ENCODE measurements at places on chromosomes 7 and 10.

GRCh38 chr7:49321843-49322242 is 397.5 kb downstream of the CDC14C start:
- no peak for DNase-seq

GRCh38 chr7:139351027-139351426 is 8.7 kb upstream of the LUC7L2 start:
- DNase-seq = no peak

- no peak for DNase-seq
These were observed 817.5 kb downstream of the NXPH1 start for GRCh38 chr7:9250876-9251275.

- peak; percentile 57 for DNase-seq
These were observed 2.8 kb downstream of the AGAP3 start for GRCh38 chr7:151088856-151089699.

DNA sequence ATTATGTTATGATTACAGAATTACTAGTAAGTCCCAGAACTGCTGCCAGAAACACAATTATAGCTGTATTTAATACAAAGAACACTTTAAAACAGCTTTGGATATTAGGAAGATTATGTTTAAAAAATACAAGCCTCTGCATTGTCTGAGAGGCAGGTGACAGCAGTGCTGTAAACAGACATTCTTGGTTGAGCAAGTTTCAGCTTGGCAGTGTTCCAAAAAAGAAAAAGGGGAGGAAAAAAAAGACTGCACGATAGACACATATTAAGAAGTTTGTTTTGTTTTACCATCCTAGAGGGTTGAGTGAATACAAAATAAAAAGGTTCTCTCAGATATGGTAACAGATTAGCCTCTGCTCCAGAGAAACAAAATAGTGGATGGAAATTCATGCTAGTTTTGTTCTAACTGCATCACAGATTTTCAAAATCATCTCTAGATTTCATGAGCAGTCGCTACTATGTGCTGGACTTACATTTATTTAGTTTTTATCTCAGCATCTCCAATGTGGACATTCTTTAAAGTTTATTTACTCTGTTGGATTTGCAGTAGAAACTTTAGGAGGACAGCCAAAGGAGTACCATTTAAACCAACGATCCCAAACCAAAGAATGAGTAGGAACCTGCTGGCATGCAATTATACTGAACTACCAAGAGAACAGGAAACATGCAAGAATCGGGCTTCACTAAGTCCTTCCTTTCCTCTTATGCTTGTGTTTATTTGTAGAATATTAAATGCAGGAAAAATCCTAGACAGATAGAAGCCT is 9.0 kb downstream of the FAM204A start:
- no peak for DNase-seq

DNA sequence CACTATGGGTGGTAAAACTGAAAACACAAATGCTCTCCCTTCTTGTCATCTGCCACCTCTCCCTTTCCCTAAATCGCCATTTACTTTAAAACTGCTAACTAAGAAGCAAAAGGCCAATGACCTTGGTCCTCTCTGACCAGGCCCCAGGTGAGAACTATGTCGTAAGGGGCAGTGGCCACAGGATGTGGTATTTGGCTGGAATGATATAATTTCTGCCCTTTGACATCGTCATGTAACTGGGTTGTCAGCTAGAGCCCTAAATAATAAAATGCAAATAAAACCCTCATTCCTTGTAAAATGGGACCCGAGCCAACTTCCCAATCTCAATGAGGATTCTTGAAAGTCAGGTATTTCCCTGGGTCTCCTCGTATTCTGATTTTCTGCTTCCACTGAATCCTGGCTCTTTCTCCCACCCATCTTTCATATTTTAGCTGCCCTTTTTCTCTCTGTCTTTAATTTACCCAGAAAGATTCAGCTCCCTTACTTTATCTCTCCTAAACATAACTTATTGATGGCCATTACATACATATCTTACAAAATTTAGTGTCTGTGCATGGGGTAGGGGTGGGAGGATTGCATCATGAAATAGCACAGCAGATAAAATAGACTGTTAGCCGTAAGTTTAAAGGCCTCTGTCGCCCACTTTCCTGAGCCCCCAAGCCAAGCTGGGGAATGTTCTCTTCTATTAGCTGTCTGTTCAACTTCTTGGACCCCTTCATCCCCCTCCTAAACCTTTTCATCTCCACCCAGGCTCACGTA is 3.2 kb upstream of the EEPD1 start:
- DNase-seq = no peak

GRCh38 chr10:45418849-45419675 is 45.0 kb downstream of the ALOX5 start:
- peak; percentile 74 for DNase-seq

- DNase-seq = no peak
These were observed 181.3 kb downstream of the MAGI2 start for GRCh38 chr7:79272066-79272669.

DNA sequence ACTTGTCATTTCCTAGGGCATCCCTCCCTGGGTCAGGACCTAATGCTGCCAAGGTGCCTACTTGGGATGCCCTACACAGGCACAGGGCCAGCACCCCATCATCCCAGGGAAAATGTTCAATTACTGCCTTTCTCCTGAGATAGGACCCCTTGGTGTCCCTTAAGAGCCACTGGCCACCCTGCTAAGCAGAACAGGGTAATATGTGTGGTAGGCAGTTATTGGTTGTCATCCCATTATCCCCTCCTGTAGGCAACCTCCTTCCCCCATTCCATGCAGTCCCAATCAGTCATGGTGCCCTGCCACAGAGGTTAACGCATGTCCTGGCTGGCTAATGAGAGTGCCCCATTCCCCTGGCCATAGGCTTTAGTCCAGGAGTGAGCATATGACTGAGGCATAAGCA is 53.2 kb downstream of the PRLHR start:
- no peak for DNase-seq

- peak; percentile 0 for DNase-seq
These were observed 18.0 kb downstream of the CAMK2B start for GRCh38 chr7:44307301-44307900.

- DNase-seq = peak; percentile 52
These were observed 198.2 kb downstream of the MLLT10 start for GRCh38 chr10:21732067-21732772.

GRCh38 chr10:66833861-66834260 is 92.0 kb upstream of the LRRTM3 start:
- no peak for DNase-seq

GRCh38 chr7:14018751-14019150 is 29.3 kb upstream of the ETV1 start:
- DNase-seq = no peak

DNA sequence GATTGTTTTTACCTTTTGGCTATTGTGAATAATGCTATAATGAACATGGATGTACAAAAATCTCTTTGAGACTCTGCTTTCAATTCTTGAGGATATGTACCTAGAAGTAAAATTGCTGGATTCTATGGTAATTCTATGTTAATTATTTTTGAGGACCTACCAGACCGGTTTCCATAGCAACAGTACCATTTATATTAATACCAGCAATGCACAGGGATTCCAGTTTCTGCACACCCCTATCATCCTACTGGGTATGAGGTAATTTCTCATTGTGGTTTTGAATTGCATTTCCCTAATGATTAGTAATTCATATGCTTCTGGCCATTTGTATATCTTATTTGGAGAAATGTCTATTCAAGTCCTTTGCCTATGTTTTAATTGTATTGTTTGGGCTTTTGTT is 9.9 kb upstream of the PPP1R9A start:
- no peak for DNase-seq

DNA sequence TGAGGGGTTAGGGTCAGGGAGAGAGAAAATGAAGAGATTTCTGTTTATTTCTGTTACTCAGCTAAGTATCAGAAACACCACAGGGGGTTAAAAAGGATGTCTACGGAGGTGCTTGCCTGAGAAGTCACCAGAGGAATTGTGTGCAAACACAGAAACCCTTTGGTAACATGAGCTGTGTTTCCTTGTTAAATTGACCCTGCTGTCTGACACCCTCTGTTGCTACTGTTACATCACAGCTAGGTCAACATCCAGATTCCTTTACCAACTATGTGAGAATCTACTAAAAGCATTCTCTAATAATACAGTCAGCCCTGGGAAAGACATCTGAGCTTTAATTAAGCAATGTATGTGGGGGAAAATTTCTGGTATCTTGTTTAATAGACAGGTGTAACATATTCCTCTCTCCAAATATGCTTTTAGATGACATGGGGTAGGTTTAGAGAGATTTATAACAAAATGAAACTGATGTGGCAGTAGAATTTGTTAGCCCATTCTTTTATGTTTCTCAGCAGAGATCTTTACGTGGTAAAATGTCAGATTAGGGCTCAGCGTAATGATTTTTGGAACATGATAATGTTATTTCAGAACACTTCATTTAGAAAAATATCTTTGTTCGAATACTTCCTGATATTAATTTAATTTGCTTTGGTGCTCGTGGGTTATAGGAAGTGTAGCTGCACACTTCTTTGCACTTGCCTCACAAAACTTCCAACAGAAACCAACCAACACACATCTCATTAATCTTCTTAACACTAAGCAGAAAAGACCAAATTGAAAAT is 168.0 kb upstream of the AHR start:
- no peak for DNase-seq

- DNase-seq = peak; percentile 94
These were observed at the start of gene SLC37A3 for GRCh38 chr7:140397784-140398750. TSS of gene SLC37A3 (minus strand) at chr7:140398530. CDS start at chr7:140382526, 16,004 bp downstream.

GRCh38 chr7:41007811-41008210 is 695.1 kb downstream of the INHBA start:
- no peak for DNase-seq

GRCh38 chr7:68789597-68789996 is 808.7 kb upstream of the AUTS2 start:
- DNase-seq = no peak

GRCh38 chr10:29649561-29650551 is 15.1 kb upstream of the SVIL start:
- DNase-seq = no peak

- DNase-seq = no peak
These were observed at the start of gene INMT for GRCh38 chr7:30751696-30752273. TSS of gene INMT (plus strand) at chr7:30752135. CDS start at chr7:30752151, 16 bp downstream.

GRCh38 chr10:19874791-19875190 is 58.6 kb downstream of the PLXDC2 start:
- DNase-seq = no peak

- no peak for DNase-seq
These were observed 7.7 kb downstream of the MACROH2A2 start for GRCh38 chr10:70060389-70060788.

DNA sequence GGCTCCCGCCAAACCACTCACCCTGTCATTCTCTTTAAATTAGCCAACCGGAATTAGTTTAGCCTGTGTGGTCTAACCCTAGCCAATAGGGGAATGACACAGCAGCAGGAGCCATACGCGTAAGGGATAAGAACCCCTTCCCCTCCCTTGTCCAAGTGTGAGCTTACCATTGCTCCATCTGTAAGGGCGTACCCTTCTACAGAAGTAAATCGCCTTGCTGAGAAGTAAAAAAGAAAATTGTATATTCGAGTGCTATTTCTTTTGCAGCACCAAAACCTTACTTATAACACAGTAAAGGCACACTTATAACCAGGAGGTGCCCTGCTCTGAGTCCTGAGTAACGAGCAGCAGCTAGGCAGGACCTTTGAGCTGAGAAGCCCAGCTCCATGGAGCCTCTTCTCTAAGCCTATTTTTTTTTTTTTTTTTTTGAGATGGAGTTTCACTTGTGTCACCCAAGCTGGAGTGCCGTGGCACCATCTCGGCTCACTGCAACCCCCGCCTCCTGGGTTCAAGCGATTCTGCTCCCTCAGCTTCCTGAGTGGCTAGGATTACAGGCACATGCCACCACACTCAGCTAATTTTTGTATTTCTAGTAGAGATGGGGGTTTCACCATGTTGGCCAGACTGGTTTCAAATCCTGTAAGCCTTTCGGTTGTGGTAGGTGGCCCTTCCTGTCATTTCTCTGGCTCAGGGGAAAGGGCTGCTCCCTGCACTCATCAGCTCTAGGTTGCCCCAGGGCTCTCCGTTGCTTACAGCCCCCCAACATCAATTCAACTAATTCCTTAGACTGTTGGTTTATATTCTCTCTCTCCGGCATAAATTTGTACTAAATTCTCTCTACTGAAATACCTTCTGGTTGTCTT is 73.3 kb downstream of the NSUN6 start:
- DNase-seq = no peak

- DNase-seq = peak; percentile 56
These were observed 208.4 kb downstream of the DIP2C start for GRCh38 chr10:480928-481552.

All from head of caudate nucleus (tissue), 42 donors.